ENCODE measurements at places on chromosomes 7 and 10.

- no peak for DNase-seq
Observed at GRCh38 chr10:69262292-69262751, 16.0 kb upstream of the HK1 start.

GRCh38 chr10:50936335-50936734, 50.9 kb upstream of the A1CF start:
- DNase-seq: no peak

GRCh38 chr10:88819290-88819689, 16.8 kb downstream of the LIPM start:
- DNase-seq: no peak

DNA sequence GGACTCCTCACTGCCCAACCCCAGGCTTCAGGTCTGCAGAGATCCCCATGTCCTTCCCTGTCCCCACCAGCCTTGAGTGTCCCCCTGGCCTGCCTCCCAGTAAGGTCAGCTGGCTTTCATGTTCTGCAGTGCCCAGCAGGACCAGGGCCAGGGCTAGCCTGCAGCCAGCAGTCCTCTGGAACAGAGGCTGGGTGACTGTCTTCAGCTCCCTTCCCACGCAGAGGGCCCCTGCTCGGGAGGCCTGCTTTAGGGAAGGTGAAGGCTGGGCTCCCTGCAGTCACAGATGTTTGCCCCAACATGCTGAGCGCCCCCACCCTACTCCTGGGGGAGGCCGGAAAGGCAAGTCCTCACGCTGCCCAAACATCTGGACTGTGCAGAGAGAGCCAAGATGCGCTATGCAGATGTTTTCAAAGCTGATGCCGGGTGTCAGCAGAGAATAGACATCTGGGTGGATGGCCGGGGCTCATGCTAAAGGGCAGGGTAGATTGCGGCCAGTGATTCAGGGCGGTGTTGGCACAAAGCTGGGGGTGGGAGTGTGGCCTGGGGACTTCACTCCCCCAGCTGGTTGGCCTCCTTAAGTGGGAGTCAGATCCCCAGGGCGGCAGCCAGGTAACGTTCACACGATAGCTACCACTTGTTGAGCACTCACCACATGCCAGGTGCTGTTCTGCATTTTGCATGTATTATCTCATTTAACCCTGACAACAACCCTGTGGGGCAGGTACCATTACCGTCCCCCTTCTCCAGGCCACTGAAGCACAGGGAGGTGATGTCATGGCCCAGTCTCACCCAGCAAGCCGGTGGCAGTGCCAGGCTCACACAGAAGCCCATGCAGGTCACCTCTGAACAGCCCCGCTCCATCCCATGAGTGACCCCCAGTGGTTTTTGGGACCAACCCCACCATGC, 71.2 kb upstream of the COL13A1 start:
- no peak for DNase-seq

DNA sequence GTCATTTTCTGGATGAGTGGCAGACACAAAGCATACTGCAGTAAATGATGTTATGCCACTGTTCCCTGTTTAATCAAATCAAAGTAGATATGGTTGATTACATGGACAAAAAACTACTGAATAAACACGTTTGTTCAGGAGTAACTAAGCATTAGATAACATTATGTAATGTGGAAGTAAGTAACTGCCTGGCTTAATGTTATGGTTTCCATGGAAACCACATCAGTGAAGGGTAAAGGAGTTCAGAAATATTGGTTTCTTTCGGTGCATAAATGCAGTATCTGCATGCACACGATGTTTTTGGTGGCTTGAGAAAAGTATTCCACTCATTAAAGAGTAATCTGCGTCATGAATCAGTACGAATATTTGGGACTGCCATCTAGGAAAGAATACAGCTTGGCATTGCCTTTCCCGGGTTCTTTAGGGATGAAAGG, 131.3 kb upstream of the PRKCQ start:
- DNase-seq: no peak

DNA sequence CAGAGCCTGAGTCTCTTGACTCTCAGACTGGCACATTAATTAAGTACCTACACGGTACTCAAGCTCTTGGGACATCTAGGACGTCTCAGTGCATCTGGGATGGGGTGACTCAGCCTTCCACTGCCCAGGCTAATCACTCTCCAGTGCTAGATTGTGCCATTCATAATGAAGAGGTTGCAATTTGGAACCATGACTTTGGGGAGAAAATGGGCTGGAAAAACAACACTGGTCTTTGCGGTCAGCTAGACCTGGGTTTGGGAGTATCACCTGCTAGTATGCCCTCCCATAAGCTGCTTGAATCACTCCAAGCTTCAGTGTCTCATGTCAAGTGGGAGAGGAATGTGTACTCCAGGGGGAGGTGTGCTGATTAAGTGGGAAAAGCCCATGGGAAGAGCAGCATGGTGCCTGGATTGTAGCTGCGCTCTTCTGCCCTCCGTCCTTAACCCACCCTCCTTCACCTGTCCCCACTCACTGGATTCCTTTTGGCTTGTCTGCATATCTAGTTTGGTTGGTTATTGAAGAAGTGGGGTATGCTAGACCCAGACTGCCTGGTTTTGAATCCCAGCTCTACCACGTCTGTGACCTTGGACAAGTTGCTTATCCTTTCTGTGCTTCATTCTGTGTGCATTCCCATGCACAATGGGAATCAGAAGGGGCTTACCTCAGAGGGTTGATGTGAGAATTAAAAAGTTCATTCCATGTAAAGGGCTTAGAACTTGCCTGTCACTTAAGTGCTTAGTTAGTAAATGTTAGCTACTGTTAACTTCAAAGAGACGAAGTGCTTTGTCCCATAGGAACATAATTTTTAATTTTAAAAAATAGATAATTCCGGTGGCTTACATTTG, 3.8 kb downstream of the NFE2L3 start:
- DNase-seq: no peak

GRCh38 chr7:129751916-129752315, 140.4 kb downstream of the NRF1 start:
- no peak for DNase-seq

Data from activated CD4-positive, alpha-beta T cell treated with anti-CD3 and anti-CD28 coated beads for 48 hours (primary cell).